ENCODE measurements at places on chromosomes 7 and 10.

GRCh38 chr10:124652701-124653100, 91.5 kb downstream of the FAM53B start:
- DNase-seq = no peak

- DNase-seq = no peak
These were observed 244.1 kb downstream of the FRMD4A start for GRCh38 chr10:14086596-14086995.

GRCh38 chr10:21724020-21724589, 190.1 kb downstream of the MLLT10 start:
- DNase-seq = no peak

DNA sequence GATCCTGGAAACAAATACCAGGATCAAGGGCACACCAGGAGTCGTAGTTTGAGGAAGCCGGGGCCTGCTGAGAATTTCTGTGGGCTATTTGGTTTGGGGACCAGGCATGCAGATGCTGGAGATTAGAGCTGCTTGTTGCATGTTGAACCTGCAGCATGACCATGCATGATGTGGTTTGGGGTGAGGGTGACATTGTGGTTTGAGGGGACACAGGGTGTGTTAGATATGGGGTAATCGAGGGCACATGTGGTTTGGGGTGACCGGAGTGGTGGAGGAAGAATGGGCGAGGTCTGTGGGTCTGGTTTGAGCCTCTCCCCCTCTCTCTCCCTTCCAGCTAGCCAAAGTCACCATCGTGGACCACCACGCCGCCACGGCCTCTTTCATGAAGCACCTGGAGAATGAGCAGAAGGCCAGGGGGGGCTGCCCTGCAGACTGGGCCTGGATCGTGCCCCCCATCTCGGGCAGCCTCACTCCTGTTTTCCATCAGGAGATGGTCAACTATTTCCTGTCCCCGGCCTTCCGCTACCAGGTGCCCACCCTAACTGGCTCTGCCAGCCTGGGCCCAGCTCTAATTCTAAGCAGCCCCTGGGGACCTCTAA, 10.2 kb downstream of the NOS3 start:
- peak; percentile 43 for DNase-seq

- no peak for DNase-seq
These were observed 621.3 kb upstream of the ADARB2 start for GRCh38 chr10:2358586-2358985.

DNA sequence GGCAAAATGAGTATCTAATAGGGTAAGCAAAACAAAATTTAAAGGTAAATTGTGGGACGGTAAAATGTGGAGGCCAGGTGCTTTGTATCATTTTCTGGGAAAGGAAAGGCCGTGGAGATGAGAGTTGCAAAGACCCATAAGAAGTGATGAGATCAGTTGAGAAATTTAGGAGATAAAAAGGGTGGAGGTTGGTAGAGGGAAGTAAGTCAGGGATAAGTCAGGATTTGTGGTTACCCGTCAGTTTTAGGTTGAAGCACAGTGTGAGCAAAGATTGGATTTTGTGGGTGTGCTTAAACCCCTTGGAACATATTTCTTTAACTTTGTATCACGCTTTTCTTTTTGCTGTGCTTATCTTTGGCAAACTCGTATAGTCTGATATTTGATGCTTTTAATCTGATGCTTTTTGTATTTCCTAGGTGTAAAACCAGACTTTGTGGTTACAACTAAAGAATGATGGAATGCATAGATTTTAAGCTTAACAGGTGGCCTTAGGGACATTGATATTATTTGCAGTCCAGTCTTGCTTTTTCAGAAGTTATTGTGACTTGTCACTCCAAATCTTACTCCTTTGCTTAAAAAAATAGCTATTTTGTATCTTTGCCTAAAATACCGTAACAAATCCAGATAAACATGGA, 1.2 kb downstream of the BTRC start:
- peak; percentile 6 for DNase-seq

DNA sequence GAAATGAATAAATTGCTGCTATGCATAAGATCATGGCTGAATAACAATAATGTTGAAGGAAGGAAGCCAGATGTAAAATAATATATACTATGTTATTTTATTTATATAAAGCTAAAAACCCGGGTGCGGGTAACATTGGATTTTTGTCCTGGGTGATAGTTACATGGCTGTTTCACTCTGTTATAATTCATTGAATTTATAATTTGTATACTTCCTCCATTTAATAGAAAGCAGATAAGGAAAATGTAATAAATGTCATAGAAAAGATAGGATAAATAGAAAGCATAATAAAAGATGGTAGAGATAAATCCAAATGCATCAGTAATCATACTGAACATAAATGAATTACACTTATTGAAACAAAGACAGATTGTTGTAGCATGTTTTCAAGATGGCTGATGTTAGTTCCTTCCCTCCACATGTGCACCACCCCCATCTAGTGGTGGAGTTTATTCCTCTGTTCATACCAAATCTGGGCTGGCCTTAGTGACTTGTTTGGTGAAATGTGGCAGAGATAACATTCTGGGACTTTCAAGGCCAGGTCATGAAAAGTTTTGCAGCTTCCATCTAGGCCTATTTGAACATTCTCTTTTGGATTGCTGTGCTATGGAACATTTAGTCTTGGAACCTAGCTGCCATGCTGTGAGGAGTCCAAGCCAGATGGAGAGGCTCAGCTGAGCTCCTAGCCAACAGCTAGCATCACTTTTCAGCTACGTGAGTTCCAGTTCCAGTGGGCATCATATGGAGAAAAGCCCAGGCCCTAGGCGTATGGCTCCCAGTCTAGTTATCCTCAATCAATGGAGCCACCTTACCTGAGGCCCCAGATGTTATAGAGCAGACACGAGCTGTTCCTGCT, 46.9 kb downstream of the AHCYL2 start:
- peak; percentile 76 for DNase-seq

GRCh38 chr10:11205030-11205772, 187.5 kb downstream of the CELF2 start:
- no peak for DNase-seq

DNA sequence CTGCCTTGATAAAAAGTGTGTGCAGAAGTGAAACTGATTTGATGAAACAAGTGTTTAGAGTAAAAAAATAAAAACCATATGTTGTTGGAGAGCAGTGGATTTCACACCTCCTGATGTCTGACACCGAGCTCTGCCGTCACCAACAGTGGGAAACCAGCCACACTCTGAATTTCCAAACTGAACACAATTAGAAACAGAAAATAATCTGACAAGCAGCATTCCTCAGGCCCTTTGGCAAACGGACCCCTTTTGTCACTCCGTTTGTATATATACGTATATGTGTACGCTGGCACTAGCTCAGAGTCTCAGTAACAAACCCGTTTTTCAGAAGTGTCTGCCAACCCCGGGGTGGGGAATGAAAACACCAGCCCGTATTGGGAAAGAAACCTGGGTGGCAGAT, 32.4 kb downstream of the TACC2 start:
- DNase-seq = peak; percentile 55

All from MV-4-11 (cell line).